ENCODE measurements at places on chromosomes 5 and 9. TPM values are rescaled to one million over a fixed set of nuclear protein-coding genes. Genes with fewer than 3 reads are reported as not detected.
A peak's percentile ranks its signal among the peaks of the same experiment; 100 is the strongest.

Gene RFK
- 23.8 TPM for polyA plus RNA-seq

DNA sequence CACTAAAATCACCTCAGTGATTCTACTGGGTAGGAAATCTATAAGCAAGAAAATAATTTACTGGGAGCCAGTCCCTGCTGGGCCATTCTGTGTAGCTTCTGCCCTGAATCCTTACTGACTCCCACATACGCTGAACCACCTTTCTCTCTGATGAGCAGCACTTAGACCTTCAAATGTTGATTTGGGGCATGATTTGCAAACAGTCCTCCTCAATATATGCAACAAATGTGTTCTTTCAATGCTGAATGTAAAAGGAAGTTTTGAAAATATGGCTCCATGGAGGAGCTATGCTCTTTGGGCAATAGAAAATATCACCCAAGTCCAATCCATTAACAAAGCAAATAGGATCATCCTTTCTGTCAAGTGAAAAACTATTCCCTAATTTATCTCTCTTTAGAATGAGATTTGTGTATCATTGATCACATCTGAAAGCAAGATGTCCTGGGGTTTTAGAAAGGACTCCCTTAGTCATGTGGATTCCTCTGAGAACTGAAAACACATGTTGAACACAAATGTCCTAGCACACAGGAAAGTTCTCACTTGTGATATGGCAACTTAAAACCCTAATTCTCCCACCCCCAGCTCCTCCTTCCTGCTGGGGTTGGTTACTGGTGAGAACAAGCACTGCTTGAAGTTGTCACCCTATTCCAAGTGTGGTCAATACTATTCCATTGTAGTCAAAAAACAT, 8.9 kb upstream of the CER1 start:
- no peak for DNase-seq

DNA sequence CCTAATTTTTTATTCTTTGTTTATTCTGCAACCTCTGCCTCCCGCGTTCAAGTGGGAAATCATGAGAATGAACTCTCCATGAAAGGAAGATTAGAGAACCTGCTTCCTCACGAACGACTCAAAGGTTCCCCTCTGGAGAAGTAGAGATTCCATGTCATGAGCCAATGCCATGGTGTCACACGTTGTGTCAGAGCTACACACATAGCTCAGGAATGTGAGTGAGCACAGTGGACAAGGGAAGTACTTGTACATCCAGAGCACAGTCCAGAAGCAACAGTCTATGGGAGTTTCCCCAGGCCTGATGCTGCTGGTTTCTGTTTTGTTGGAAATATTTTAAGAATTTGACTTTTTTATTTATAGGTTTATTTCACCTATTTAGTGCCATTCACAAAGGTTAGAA, 26.8 kb upstream of the PPP2CA start:
- DNase-seq = peak; percentile 53

Gene PHF24
- polyA plus RNA-seq = 0.11 TPM

Gene CCL27
- polyA plus RNA-seq = 0.81 TPM

DNA sequence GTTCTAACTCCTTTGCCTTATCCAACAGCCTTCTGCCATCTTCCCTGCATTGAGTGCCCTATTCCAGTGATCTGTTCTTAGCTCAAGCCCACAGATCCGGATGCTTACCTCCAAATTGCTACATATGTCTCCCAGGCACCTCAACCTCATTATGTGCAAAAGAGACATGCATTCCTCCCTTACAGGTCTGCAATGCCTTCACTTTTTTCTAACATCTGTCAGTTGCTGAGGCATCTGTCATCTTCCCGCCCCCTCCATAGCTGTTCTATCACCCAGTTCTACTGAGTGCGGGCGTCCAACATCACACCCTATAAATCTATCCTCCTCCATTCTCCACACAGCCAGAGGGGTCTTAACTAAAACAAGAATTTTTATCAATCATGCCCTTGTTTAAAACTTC, 20.1 kb downstream of the NMRK1 start:
- no peak for DNase-seq

DNA sequence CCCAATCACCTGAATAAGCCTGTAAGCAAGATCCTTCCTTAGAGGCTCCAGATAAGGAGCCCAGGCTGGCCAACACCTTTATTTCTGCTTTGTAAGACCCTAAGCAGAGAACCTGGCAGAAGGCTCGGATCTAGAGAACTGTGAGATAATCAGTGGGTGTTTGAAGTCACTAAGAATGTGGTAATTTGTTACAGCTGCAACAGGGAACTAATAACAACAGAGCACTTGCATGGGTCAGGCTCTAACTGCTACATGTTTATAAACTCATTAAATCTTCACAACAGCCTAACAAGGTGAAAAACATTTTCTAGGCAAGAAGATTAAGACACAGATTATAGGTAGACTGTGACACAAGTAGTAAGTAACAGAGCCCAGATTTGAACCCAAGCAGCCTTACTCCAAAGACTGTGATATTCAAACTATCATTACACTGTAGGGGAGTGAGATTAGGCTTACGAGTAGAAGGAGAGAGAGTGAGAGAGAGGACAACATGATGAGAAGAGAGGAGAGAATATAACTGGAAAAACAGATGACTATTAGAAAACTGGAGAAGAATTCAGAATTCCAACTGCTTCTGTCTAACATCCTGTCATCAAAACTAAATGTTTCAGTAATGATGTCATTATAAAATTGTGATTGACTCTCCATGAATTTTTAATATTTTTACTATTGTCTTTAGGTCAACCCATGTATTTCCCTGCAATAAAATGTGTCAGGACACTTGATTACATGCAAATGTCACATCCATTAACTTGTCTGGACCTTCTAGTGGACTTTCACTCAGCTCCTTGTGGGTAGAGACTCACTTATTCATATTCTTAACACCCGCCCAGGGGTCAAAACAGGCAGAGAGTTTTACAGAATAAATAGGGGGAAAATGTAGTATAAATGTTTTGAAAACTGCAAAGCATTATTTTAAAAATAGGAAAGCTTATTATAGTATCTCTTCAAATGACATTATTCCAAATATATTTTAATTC, 290.9 kb upstream of the RGMB start:
- DNase-seq = no peak

- DNase-seq = peak; percentile 44
Observed at GRCh38 chr5:80481019-80481893, 6.6 kb upstream of the FAM151B start.

GRCh38 chr9:518540-518939, 303.9 kb downstream of the DOCK8 start:
- peak; percentile 23 for DNase-seq

DNA sequence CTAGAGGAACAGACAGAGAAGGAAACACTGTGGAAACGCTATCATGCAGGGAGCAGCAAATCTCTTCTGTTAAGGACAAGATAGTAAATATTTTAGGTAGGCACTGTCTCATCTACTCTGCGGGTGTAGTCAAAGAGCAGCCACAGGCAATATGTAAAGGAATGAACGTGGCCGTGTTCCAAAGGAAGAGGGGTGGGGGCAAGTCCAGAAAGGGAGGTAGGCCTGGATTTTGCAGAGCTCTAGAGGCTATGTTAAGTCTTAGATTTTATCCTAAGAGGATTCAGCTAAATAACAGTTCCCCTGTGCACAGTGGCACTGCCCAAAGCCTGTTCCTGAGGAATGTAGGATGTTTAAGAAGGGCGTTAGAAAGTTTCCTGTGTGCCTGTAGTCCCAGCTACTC, 161.6 kb downstream of the ACTL7B start:
- DNase-seq = no peak

DNA sequence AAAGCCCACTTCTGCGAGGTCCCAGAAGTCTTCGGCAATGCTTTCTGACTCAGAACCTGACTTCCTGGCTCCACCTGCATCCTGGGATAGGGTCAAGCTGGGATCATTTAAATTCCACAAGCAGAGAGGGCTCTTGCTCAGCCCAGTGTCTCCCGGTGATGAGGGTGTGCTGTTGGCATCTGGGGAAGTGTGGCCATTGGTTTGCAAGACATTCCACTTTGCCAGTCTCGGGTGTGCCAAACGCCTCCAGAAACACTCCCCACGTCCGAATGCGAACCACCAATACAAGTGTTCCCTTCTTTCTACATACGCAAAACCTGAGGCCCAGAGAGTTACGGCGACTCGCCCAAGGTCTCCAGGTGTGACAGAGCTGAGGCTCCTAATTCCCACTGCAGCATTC, 43.1 kb upstream of the FCN2 start:
- no peak for DNase-seq

Gene IFNA13
- not detected for polyA plus RNA-seq

GRCh38 chr9:106403081-106403480, 459.9 kb upstream of the ZNF462 start:
- peak; percentile 30 for DNase-seq

- DNase-seq = peak; percentile 24
Observed at GRCh38 chr9:34253460-34253837, 74.6 kb downstream of the UBAP1 start.

DNA sequence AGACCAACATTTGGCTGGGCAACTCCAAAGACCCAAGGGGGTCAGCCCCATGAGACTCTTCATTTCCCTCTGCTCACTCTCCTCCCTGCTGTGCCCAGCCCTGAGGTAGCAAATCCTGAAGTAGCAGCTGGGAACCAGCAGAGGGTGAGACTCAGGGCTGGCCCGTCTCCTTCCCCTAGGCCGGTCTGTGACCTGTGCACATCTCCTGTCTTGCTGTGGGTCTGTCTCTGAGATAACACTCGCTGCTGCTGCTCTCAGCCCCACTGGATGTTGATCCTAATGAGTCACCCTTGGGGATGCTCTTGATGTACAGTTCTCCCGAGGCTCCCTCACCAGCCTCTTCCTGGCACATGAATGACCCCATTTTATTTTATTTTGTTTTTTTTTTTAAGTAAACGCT, 7.3 kb upstream of the OR2V1 start:
- DNase-seq = no peak

DNA sequence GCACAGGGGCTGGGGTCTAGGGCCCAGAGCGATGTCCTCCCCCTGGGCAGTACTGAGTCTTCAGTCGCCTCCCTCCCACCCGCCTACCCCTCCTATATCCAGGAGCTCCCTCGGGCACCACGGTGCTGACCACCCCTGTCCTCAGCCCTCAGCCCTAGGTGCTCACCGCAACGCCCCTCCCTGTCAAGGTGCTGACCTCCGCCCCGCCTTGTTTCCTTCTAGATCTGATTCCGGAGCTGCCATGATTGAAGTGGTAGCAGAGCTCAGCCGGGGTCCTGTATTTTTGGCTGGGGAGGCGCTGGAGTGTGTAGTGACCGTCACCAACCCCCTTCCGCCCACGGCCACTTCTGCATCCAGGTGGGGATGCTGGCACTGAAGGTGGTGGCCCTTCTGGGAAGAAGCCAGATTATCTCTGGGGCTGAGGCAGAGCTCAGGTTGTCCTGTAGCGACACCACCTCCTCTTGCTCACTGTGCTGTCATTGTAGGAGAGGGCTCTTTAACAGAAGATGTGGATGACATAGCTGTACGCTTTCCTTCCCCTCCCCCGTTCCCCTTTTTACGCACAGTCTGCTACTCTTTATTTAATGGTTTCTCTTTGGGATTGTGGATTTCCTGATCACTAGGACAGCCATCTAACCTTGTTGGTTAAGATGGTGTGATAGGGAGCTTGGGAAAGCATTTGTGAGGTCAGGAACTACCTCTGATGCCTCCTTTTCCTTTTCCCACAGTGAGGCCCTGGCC, 598 bp downstream of the RGP1 start:
- peak; percentile 65 for DNase-seq

GRCh38 chr5:149855366-149855765, 89.2 kb downstream of the PDE6A start:
- peak; percentile 39 for DNase-seq

DNA sequence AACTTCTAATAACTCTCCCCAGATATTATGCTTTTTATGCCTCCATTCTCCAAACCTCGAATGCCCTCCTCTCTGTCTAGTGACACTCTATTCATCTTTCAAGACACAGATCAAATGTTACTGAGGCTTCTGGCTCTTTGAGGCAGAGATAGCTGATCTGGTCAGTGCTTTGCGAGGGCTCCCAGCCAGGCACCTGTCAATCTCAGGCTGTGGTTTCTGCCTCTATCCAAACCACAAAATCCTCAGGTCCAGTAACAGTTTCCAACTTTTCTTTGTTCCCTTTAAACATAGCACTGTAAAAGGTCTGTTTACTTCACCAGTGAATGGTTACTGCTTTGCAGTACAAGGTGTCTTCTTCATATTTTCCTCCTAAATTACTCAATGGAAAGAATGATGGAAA, 11.5 kb upstream of the STK32A start:
- DNase-seq = no peak

Gene ZCCHC7
- 12.2 TPM for polyA plus RNA-seq

DNA sequence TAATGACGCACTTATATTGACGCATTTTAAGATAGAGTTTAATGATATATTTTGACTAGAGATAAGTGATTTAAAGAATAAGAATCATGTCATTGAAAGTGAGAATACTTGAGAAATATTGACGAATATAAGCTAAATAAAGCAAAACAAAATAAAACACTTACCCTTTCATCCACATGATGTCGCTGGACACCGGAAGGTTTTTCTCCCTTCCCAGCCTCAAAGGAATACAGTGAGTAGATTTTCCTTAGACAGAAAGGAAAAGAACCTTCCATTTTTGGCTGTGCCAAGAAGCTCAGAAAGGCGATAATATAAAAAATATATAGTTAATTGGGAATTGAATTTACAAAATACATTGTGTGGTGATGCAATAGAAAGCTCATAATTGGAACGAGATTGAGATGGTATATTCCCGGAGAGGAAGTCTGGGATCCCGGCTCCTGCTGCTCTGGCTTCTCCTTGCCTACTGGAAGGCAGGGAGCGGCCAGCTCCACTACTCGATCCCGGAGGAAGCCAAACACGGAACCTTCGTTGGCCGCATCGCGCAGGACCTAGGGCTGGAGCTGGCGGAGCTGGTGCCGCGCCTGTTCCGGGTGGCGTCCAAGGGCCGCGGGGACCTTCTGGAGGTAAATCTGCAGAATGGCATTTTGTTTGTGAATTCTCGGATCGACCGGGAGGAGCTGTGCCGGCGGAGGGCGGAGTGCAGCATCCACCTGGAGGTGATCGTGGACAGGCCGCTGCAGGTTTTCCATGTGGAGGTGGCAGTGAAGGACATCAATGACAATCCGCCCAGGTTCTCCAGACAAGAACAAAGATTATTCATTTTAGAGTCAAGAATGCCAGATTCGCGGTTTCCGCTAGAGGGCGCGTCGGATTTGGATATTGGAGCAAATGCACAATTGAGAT, at the start of gene PCDHA5:
Gene PCDHA5, plus strand, starts transcription at position 239 of the 906 bp plus-strand sequence.
- DNase-seq = no peak

Gene RASEF
- 13.0 TPM for polyA plus RNA-seq

DNA sequence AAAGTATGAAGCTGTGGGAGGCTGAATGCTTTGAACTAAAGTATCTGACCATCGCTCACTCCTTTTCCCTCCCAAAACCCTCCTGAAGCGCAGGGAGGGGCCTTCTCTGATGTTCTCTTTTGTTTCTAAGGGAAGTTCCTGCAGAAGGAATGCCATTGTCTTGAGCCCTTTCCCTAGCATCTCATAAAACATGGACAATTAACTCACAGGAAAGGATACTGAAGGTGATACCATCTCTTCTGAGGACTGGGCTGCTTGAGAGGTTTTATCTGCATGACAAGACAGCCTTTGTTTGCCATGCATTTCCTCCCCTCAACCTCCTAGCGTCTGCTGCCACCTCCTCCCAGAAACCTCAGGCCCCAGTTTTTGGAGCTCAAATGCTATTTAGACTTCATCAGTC, 4.3 kb upstream of the RMND5B start:
- DNase-seq = no peak
